GM12878 (cell line): ENCODE measurements at places on chromosomes 7 and 10. TPM values are rescaled to one million over a fixed set of nuclear protein-coding genes. Genes with fewer than 3 reads are reported as not detected.

The PAX4 gene
- total RNA-seq: not detected in 2 replicates

The STEAP1 gene
- total RNA-seq: 2.1 and 3.2 TPM in 2 replicates

The CYP51A1 gene
- 78.4 and 82.7 TPM in 2 replicates for total RNA-seq

The EEF1AKMT2 gene
- total RNA-seq: 18.2 and 21.8 TPM in 2 replicates

The PON1 gene
- total RNA-seq: 0.26 and 0.40 TPM in 2 replicates

The OPN4 gene
- total RNA-seq: not detected in 2 replicates

The CNTNAP2 gene
- total RNA-seq: 0.08 TPM in 2 replicates

The ELAPOR2 gene
- total RNA-seq: 4.0 and 7.1 TPM in 2 replicates

The HOXA13 gene
- not detected in 2 replicates for total RNA-seq

The INTS1 gene
- total RNA-seq: 76.5 and 89.0 TPM in 2 replicates

The KLLN gene
- total RNA-seq: 1.9 and 2.0 TPM in 2 replicates

The OR2AE1 gene
- 0.21 TPM in 1 of 2 replicates, not detected in the other for total RNA-seq

- no peak for DNase-seq
These were observed 169.0 kb upstream of the KIAA1217 start for GRCh38 chr10:24039897-24040296.

- DNase-seq: no peak
These were observed 115.7 kb upstream of the SAMD8 start for GRCh38 chr10:74995806-74996205.

- no peak for DNase-seq
These were observed 458.1 kb downstream of the HTR7 start for GRCh38 chr10:90399782-90400181.

DNA sequence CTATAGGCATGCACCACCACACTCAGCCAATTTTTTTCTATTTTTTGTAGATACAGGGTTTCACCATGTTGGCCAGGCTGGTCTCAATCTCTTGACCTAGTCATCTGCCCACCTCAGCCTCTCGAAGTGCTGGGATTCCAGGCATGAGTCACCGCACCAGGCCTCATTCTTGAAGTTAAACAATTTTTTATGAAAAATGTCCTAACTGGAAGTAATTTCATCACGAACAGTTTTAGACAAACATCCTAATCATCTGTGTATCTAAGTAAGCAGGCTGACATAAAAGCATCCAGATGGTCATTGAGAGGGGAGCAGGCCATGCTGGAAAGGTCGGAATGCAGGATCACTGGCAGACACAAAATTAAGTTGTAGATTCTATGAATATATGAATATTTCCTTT, 269.1 kb downstream of the ZMYND11 start:
- no peak for DNase-seq

GRCh38 chr7:98027342-98028033, 37.5 kb upstream of the OCM2 start:
- DNase-seq: no peak

DNA sequence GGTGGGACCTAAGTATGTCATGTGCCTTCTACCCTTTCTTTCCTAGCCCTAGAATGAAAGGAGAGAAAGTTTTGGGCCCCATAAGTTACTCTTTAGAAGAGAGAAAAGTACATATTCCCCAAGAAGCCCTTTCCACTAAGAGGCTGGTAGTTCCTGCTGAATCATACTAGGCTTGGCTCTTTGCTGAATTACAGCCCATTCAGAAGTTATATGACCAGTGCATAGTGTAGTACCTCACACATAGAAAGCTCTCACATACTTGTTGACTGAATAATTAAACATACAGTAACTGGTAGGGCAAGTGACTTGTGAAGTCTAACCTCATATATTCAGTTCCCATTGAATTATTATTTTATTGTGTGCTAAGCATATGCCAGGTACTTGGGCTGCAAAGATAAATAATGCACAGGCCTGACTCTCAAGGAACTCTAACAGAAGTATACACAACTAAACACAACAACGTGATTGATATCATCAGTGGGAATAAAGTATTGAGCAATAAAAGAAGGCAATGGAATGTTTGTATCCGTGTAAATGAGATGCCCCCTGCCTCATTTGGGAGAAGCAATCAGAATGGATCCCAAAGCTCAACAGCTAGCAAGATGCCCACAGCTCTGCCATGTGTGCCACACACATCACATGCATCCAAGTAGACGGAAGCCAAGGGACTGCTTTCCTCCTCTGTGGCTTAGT, 38.9 kb upstream of the UBN2 start:
- no peak for DNase-seq

DNA sequence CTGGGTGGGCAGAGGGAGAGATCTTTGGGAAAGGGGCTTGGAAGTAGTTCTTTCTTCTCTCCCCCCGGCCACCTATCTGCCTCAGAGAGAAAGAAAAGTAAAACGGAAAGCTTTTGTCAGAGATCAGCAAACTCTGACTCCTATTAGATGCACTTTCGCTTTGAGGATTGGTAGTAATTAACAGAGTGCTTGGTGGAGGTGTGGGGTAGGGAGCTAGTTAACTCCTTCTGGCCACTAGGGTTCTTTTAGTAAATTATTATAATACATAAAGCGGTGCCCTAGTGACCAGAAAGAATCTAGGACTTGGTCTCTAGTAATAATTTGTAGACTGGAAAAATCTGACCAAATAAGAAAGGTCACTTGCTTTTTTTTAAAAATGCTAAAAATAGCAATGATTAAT, 54.6 kb downstream of the CPVL start:
- DNase-seq: no peak

DNA sequence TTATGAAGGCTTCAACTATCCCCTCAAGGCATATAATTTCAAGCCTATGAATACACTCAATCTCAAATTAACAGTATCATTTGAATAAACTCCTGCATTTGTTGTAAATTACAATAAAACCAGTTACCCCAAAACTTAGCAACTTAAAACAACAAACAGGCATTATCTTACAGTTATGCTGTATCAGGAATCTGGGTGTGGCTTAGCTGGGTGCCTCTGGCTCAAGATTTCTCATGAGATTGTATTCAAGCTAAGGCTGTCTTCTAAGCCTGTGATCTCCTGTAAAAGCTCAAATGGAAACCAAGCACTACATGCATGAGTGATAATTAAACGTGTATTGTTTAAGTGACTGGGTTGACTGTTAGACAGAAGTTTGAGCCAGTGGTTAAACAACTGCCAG, 341.0 kb upstream of the PHF14 start:
- DNase-seq: no peak

- no peak for DNase-seq
These were observed 13.1 kb upstream of the SP8 start for GRCh38 chr7:20799566-20800366.

- no peak for DNase-seq
These were observed 749.1 kb upstream of the LRRTM3 start for GRCh38 chr10:66176772-66177171.

DNA sequence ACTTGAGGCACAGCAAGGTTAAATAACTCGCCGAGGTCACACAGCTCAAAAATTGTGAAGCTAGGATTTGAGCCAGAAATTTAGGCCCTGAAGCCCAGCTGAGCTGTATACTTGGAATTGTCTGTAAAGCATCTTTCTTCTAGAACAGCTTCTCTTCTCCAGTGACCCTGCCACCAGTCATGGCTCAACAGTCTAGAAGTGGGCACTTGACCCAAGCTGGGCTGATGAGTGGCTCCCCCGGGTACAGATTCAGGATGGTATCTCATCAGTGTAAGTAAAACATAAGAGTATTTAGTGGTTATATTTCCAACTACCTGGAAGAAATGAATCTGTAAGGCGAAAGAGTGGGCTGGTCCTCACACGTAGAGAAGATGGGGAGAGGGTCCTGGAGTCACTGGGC, 243.9 kb upstream of the GPR26 start:
- DNase-seq: no peak

GRCh38 chr10:70586348-70586930, 16.1 kb downstream of the PRF1 start:
- no peak for DNase-seq

GRCh38 chr7:152907042-152907761, 147.7 kb downstream of the ACTR3B start:
- no peak for DNase-seq

- DNase-seq: no peak
These were observed 22.4 kb downstream of the MTURN start for GRCh38 chr7:30157204-30157603.

DNA sequence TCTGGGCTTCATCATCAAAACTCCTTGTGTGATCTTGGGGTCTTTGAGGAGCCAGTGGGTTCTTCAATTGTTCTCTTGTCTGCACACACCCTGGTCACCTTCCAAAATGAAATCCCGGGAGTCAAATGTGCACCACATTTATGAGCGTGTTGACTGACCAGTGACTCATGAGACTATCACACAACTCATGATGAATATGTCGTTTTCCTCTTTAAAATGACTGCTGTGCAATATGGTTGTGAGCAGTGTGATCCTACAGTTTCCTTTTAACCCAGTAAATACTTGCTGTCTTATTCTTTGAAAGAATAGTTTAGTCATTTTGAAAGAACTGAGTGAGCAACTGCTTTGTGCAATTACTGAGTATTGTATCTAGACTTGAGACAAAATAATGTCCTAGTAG, 149.2 kb downstream of the DYNC1I1 start:
- DNase-seq: no peak

DNA sequence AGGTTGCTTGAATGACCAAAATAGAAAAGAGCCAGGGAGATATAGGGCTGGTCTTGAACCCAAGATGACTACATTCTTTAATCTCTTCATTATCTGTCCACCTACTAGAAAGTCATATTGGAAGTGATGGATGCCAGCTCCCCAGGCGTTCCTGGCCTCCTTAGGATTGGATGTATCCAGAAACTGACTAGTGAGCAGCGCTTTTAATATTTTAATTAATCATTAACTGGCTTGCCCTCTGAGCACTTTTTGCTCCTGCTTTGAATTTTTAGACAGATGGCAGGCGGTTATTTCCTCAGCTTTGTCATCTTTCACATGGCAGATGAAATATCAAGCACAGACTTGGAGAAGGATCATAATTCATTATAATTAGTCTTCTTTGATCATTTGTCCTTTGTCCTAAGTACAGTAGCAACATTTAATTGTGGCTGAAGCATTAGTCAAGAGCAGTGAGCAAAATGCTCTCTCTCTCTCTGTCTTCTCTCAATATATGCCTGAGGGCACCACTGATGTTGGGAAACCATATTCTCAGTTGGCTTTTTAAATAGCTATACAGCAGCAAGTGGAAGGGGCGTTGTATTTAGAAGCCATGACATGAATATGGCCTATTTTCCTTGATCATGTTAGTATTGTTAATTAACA, 588.0 kb downstream of the NRG3 start:
- DNase-seq: no peak

DNA sequence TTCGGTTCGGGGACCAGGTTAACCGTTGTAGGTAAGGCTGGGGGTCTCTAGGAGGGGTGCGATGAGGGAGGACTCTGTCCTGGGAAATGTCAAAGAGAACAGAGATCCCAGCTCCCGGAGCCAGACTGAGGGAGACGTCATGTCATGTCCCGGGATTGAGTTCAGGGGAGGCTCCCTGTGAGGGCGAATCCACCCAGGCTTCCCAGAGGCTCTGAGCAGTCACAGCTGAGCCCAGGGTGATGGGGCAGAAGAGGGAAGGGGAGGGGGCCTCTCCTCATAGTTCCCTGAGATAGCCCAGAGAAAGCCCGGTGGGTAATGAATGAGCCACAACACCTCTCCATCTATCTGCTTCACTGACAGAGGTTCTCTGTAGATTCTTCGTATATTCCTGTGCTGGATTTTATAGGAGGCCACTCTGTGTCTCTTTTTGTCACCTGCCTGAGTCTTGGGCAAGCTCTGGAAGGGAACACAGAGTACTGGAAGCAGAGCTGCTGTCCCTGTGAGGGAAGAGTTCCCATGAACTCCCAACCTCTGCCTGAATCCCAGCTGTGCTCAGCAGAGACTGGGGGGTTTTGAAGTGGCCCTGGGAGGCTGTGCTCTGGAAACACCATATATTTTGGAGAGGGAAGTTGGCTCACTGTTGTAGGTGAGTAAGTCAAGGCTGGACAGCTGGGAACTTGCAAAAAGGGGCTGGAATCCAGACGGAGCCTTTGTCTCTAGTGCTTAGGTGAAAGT, 16.4 kb downstream of the PRSS2 start:
- no peak for DNase-seq

- no peak for DNase-seq
These were observed 5.6 kb upstream of the CYP3A4 start for GRCh38 chr7:99789441-99790070.

GRCh38 chr7:18086165-18087025, 58.7 kb upstream of the PRPS1L1 start:
- DNase-seq: no peak

- DNase-seq: no peak
These were observed 52.5 kb downstream of the AKR1B1 start for GRCh38 chr7:134406431-134406830.

DNA sequence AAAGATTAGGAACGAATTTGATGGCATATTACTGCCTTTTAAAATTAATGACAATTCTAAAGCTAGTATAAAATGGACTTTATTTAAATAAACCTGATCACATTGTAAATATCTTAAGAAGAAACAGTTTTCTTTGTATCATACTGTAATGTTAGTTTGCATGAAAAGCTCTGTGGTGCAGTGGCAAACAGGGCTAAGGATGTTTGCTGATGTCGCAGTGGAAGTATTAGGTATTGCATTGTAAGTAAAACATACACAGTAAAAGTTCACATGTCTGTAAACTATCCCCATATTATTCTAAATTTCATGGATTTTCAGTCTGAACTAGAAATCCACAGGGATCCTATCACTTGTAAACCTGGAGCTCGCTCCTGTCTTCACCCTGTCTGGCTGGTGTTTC, 252.6 kb upstream of the ZNF32 start:
- DNase-seq: no peak

GRCh38 chr10:112898540-112899390, 51.3 kb upstream of the TCF7L2 start:
- DNase-seq: no peak

GRCh38 chr10:13272164-13272571, 27.7 kb downstream of the PHYH start:
- DNase-seq: no peak

DNA sequence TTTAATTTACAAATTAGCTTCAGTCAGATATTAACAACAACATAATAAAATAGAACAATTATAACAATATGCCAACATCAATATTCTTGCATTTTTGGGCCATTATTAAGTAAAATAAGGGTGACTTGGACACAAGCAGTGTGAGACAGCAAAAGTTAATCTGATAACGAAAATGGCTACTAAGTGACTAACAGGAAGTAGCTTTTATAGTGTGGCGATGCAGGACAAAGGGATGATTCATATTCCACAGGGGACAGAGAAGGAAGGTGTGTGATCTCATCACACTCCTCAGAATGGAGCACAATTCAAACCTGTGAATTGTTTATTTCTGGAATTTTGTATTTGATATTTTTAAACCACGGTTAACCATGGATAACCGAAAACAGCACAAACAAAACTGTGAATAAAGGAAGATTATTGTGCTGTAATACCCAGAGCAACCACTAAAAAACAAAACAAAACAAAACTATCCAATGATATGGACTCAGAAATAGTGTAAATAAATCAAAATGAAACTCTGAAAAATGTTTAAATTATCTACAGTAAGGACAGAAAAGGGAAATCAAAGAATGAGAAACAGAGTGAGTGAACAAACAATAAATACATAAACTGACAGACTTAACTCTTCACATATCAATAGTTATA, 66.9 kb upstream of the TFEC start:
- DNase-seq: no peak

GRCh38 chr7:123712619-123713018, 36.2 kb downstream of the WASL start:
- DNase-seq: no peak

GRCh38 chr7:108442039-108442568, 14.1 kb downstream of the NRCAM start:
- DNase-seq: no peak

- no peak for DNase-seq
These were observed 34.1 kb upstream of the ARMC3 start for GRCh38 chr10:22893781-22894180.

- no peak for DNase-seq
These were observed 133.6 kb downstream of the ZMIZ1 start for GRCh38 chr10:79202188-79203013.
